ENCODE measurements at places on chromosomes 7 and 10.

GRCh38 chr7:108034586-108034985 is 31.6 kb upstream of the LAMB1 start:
- no peak for DNase-seq

DNA sequence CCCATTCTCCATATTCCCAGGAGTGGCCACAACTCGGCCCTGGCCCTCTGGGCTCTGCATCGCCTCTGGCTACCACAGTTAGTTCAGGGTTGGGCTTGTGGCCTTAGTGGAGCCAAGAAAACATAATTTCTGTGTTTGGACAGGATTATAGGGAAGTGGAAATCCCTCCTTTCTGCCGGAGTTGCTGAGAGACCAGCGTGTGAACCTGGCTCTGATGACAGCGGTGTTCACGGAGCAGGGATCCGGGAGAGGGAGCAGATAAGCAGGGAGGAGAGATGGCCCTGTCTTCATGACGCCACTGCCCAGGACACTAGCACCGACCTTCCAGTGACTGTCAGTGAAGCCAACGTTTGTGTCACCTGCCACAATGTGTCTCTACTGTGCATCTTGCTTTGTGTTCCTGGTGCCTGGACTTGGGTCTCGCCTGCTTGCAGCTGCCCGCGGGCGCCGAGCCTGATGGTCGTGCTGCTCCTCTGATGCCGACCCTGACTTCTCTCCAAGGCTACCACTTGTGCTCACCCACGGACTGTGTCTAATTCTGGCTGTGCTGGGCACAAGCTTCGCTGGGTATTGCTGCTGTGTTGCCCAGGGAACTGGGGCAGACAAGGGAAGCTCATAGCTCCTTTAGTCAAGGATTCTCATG is 67.0 kb upstream of the VIPR2 start:
- no peak for DNase-seq

DNA sequence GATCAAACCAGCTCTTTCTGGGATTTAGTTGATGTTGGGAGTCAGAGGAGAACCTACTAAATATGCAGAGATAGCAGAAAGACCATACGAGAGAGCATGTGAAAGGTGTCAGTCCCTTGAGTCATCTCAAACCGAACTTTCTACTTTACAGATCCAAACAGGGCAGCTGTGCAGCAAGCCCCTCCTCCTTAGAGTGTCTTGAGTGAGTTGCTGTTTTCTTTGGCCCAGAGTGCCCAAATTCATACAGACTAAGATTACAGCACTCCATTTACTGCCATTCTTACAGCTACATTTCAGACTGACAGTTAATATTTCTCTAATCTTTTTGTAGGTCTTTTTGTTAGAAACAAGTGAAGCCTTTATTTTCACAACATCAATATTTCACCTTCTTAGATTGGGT is 53.4 kb downstream of the NRCAM start:
- DNase-seq: peak; percentile 15

DNA sequence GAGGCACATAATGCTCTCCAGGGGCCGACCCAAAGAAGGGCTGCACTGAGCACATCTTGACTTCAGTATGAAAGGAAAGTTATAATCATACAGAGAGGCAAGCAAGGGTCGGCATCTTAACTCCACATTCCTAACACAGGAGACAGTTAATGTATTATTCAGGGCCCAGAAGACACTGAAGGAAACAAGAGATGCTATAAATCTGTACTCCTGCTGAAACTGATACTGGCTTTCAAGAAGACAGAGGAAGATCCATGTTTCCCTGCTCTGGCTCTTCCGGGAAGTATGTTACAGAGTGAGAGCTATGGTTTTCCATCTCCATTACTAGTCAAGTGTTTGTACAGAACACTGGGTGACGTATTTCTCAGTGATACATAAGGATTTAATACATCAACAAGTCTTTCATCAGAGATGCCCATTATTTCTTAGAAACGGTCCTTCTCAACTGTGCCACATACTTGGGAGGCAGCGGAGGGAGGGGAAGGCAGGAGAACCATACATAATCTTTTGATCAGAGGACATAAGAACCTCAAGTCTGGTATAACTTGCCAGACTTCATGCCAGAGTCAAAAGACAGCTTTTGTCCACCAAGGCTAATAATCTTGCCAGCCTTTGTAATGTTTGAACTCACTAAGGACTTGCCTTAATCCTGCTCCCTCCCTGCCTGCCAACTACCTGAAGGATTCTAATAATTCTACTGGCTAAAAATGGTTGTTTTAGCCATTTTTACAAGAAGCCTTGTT is 58.1 kb downstream of the ENO4 start:
- no peak for DNase-seq

- peak; percentile 72 for DNase-seq
Observed at GRCh38 chr10:11724938-11725776, 17.0 kb upstream of the ECHDC3 start.

DNA sequence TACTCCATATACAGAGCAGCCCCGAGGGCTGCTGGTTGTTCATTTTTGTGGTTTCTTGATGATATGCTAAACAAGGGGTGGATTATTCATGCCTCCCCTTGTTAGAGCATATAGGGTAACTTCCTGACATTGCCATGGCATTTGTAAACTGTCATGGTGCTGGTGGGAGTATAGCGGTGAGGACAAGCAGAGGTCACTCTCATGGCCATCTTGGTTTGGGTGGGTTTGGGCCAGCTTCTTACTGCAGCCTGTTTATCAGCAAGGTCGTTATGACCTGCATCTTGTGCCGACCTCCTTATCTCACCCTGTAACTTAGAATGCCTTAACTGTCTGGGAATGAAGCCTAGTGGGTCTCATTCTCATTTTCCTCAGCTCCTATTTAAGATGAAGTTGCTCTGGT is 31.3 kb downstream of the GNAT3 start:
- no peak for DNase-seq

GRCh38 chr10:12974491-12975199 is 26.9 kb downstream of the CCDC3 start:
- peak; percentile 8 for DNase-seq

- no peak for DNase-seq
Observed at GRCh38 chr7:117835016-117835664, 38.1 kb downstream of the CTTNBP2 start.

DNA sequence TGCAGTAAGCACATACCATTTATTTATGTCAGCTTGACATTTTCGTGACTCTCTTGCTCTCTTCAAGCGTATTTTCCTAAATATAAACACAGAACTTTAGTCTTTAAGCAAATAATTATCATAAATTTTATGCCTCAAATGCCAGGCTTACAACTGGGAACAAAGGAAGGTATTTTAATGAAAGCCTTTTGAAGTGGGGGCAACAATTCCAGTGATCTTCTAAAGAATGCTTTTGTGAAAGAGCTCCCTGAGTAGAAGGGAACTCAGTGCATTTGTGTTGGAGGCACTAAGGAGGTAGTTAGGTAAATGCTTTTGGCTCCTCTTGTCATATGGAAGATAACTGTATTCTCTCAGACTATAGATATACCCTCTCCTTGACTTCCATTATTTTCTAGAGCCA is 104.9 kb downstream of the VPS50 start:
- no peak for DNase-seq

- DNase-seq: peak; percentile 13
Observed at GRCh38 chr7:17027143-17027788, 145.5 kb upstream of the AGR3 start.

DNA sequence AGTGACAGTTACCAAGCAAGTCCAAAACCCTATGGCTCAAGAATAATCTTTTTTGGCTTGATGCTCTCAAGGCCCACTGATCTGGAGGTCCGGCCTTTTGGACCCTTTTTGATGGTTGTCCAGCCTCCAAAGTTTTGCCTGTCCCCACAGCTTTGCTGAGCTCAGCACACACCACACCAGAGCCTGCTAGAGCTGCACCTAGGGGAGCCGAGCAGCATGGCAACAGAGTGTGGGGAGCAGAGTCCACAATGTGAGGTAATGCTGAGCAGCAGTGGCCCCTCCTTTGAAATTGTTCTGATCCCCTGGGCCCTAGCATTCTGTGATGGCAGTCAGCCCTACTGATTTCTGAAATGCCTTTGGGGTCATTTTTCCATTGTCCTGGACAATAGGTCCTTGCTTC is 9.3 kb downstream of the GIMAP7 start:
- no peak for DNase-seq

DNA sequence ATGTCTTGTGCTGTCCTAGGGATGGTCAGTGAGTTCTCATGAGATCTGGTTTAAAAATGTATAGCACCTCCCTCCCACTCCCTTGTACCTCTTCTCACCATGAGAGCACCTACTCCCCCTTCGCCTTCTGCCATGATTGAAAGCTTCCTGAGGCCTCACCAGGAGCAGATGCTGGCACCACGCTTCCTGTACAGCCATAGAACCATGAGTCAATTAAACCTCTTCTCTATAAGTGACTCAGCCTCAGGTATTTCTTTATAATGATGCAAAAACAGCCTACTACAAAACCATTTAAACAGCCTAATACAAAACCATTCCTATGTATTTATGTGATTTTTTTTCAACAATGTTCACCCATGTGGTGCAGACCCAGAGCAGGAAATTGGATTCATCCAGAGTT is 32.0 kb downstream of the KDM7A start:
- no peak for DNase-seq

DNA sequence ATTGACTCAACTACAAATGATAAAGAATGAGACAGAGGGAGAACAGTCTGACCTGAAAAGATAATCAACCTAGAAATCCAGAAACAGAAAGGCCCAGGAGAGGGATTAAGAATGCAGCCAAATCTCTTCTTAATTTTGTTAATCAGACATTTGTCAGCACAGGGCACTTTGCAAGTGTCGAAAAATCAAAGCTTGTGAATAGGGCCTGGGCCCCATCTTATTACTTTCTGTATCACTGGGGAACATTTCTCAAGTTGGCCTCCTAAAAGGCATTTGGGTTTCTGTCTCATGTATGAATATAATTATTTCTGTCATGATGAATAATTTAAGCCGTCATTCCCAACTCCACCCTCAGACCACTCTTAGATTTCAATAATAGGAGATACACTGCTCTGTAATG is 308.4 kb upstream of the PRKCQ start:
- no peak for DNase-seq

- no peak for DNase-seq
Observed at GRCh38 chr7:37259319-37259821, 189.3 kb downstream of the ELMO1 start.

Data from fibroblast of upper back skin (primary cell).